ENCODE measurements at places on chromosomes 3 and 15. TPM values are rescaled to one million over a fixed set of nuclear protein-coding genes. Genes with fewer than 3 reads are reported as not detected.

GRCh38 chr3:168088106-168088720, 7.5 kb downstream of the GOLIM4 start:
- no peak for DNase-seq

- DNase-seq: no peak
These were observed 195.9 kb upstream of the LRRN1 start for GRCh38 chr3:3603351-3603750.

GRCh38 chr3:100104442-100104798, 9.9 kb downstream of the FILIP1L start:
- no peak for DNase-seq

- no peak for DNase-seq
These were observed 153.2 kb upstream of the MEF2A start for GRCh38 chr15:99412626-99413025.

- no peak for DNase-seq
These were observed 25.6 kb upstream of the PYGO1 start for GRCh38 chr15:55613727-55614126.

GRCh38 chr3:86887876-86888275, 103.1 kb downstream of the VGLL3 start:
- no peak for DNase-seq

DNA sequence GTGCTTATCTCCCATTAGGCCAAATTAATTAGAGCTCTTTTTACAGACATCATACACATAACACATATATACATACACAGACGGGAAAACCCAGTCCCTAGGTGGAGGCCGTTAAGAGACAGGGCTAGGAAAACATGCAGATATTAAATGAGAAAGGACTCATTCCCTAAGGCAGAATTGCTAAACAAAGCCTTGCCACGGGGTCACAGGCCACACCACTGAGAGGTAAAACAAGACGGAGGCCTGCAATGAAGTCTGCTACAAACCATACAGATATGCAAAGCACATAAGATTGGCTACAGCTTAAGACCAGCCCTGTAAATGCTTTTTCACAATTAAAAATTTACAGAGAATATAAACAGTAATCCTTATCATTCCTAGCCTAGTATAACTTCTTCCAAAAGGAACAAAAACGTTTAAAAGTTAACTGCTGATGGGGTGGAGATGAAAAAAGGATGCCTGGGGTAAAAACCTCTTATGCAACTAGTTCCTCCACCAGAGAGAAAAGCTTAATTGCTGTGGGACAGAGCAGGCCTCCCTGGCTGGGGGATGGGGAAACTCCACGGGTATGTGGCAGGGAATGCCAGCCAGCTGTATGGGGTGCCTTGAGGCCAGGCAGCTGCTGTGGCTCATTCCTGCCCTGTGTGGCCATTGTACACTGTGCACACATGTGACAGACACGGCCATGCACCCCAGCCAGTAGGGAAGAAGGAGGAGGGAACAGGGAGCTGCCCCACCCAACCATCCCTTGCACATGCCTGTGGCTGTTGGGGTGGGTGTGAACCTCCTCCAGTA, 481.4 kb upstream of the LMCD1 start:
- no peak for DNase-seq

- DNase-seq: no peak
These were observed 84.5 kb upstream of the SYNPR start for GRCh38 chr3:63193647-63194046.

DNA sequence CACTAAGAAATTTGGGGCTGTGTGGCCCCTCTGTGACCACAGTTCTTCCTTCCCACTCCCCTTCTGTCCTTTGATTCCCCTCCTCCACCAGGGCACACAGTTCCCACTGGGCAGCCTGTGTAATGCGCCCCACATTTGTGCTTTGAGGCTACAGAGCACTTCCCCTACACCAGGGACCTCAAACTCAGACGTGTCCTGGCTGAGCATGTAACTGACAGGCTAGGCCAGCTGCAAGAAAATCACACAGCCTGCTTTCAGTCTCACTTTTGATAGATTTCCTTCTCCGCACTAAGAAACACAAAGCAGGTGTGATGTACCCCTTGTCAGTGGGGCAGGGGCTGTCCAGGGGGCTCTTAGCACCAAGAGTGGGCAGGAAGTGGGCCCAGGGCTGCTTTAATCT, 29.6 kb downstream of the PRKCD start:
- DNase-seq: no peak

DNA sequence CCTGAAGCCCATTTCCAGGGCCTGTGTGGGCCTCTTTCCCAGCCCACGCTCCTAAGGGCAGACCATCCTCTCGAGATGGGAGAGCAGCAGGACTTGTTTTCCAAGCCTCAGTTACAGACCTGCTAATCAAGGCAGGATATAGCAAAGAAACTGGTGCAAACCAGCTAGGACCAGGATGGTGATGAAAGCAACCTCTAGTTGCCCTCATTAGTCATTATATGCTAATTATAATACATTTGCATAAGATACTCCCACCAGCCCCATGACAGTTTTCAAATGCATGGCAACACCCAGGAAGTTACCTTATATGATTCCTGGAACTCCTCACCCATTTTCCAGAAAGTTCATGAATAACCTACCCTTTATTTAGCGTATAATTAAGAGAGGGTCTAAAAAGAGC, 34.4 kb upstream of the TRH start:
- no peak for DNase-seq

Gene SLTM
- 49.2 TPM for total RNA-seq

Measured in Right ventricle myocardium inferior (tissue), 1 donor.